Mucosa of gallbladder (tissue), 1 donor: ENCODE measurements at places on chromosomes 1 and 21.

DNA sequence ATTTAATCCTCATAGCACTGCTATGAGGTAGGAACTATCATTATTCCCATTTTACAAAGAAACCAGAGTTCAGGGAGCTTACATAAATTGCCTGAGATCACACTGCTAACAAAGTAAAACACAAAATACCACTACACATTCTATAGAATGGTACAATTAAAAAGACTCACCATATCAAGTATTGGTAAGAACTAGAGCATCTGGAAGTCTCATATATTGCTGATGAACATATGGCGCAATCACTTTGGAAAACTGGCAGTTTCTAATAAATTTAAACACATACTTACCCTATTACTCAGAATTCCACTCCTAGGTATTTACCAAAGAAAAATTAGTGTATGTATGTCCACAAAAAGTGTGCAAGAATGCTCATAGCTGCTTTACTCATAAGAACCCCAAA lies 261.5 kb downstream of the RRAGC start:
- no peak for DNase-seq

DNA sequence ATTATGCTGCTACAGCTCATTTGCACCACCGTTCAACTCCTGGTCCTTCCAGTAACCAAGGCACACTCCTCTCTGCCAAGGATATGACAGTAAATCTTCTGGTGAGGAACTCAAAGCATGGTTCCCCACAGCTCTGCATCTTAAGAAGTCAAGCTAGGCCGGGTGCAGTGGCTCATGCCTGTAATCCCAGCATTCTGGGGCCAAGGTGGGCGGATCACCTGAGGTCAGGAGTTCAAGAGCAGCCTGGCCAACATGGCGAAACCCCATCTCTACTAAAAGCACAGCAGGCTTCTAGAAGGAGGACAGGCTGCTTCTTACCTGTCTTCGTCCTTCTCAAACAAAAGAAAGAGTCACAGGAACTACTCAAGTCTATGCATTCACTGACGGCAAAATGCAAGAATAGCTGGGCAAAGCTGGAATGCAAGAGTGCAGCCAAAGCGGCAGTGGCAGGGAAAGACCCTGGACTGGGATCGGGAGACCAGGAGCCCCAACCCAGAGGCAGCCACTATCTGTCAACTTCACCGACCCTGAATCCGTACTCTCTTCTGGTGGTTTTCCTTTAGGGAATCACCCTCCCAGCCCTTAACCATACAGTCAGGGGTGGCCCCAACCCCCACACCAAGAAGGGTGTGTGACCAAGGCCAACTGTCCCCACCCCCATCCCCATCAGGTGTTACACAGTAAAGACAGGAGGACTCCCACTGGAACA lies 75.5 kb downstream of the NPHP4 start:
- DNase-seq, result no peak

DNA sequence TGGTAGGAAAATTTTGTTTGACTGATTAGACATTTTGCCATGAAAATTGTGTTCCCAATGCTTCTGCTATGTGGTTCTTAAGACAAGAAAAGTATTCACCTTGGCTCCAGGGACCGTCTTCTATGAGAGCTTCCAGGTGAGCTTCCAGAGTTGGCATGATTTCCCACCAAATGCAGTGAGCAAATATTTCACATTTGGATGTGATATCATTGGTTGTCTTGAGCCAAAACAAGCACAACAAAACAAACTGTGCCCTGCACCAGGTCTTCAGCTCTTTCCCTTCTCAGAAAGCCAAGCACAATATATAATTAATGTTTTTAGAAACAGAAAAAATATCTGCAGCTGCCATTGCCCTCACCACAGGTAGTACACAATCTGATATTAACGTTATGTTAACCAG lies 1009.0 kb downstream of the PLA2G4A start:
- no peak for DNase-seq

GRCh38 chr1:63739452-63739851 lies 34.4 kb upstream of the ROR1 start:
- no peak for DNase-seq

- no peak for DNase-seq
Observed at GRCh38 chr1:28099050-28099769, 10.8 kb upstream of the EYA3 start.

DNA sequence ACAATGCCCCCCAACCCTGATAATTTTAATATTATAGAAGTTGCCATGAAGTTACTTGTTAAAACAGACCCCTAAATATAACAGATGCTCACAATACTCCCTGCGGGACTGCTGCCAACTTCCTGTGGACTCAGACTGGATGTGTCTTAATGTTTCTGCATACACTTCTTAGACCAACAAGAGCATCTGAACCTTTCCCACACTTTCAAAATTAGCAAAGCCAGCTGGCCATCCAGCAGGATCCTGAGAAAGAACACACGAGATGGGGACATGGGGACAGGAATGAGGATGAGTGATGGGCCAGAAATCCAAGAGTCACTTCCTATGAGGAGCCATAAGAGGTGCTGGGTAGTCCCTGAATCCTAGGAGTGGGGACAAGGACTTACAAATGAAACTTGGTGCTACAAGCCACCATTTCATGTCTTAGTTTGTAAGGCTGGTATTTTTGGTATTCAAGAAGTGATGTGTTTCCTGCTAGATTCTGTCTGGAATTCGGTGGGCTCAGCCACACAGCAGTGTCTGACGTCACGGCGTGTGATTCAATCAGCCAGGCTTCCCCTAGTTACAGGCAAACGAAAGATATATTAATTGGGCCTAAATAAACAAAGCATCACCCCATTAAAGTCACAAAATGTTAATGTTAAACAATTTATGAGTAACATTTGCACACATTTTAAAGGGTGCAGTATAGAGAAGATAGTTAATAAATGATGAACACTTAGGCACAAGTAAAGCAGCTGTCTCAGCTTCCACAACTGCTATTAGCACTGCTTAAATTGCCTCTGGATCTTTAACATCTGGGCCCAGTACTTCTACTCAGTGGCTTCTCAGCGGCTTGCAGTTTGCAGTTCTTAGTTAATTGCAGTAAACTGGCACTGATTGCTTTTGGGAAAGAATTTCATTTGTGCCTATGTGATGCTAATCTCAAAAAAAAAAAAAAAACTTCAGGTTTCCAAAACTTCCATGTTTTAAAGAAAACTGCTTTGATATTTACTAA lies 41.2 kb upstream of the RGS8 start:
- DNase-seq, result no peak

- DNase-seq, result no peak
Observed at GRCh38 chr1:28756846-28757245, 20.1 kb downstream of the YTHDF2 start.

DNA sequence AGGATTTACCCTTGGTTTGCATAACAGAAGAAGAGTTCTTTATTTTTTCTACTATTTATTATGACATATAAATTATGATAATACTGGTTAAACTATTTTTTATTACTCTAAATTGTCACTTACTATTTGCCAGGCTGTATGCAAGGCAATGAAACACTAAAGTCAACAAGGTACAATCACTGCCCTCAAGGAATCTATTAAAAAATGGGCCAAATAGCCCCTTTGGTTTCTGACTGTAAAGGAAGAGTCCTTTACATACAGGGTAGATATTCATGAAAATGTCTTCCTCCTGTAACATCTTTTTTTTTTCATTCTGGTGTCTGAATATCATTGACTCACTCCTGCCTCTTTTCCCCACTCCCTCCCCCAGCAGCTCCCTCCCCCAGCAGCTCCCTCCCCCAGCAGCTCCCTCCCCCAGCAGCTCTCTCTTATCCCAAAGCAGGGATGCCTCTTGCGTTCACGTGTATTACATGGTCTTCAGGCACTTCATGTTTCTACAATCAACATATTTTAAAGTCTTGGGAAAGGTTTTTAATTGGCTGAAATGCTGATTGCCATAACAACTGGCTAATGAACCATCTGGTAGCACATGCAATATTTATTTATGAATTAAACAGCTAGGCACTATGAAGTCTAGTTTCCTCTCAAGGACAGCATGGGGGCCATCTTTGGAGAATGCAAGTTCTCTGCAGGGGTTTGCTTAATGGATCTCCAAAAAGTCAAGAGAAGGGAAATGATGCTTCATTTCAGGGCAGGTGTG lies 400.4 kb upstream of the PLXNA2 start:
- DNase-seq, result no peak

GRCh38 chr1:81407000-81407821 lies 393.5 kb upstream of the ADGRL2 start:
- no peak for DNase-seq

GRCh38 chr1:186575348-186575747 lies 104.9 kb downstream of the PTGS2 start:
- DNase-seq, result no peak

DNA sequence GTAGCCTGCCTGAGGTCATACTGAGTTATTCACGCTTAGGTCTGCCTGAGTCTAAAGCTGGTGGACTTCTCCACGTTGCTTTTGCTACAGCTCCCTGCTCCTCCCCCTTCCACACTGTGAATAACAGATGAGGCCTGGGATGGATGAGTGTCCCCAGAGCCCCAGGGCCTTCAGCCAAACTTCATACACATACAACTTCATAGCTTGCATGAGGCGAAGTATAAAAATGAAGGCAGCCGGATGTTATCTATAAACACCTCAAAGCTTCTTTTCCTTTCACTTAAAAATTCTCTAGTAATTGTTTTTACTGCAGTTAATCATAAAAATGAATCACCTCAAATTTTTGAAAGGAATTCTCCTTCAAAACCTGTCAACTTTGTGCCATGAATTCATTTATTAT lies 70.2 kb downstream of the DAB1 start:
- no peak for DNase-seq

DNA sequence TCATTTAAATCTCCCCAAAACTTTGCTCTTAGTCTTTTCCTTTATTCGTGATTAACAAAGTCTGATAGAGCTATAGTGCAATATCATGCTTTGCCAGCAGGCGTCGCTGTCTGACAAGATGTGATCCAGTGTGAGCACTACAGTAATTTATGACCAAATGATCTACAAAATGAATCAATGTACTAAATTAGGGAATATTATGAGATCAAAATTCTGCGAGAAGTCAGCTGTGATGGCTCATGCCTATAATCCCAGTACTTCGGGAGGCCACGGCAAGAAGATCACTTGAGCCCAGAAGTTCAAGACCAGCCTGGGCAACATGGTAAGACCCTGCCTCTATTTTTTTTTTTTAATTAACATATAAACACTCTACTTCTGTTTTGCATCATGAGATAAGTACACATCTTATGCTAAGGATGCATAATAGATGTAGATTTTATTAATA lies 3.6 kb upstream of the SPSB1 start:
- peak; percentile 84 for DNase-seq

- no peak for DNase-seq
Observed at GRCh38 chr21:33238146-33238545, 8.4 kb downstream of the IFNAR2 start.

DNA sequence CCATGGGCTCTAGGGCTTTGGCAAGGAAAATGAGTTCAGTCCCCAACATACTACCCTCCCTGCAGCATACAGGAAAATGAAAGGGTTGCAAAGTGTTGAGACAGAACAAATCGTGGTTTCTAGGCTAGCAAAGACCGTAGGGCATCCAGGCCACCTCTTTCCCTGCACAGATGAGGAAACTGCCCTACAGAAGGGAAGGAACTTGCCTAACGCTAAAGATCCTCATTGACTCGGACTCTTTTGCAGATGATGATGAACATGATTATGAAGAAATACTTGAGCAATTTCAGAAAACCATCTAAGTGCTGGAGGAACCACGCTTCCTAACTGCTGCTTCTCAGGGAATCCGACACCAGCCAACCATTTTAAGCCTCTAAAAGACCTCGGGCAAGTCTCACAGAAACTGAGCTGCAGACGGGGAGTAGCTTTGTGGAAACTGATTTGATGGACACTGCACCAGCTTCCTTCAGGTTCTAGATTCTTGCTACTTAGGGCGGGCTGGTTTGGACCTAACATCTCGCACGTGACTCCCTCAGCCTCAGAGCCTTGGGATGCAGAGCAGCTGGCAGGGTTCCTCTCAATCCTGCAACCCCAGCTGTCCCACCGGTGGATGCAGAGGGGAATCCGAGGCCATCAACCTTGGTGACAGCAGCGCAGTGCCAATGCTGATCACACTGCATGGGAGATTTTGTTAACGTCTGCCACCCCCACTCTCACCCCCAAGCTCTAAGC lies 13.4 kb downstream of the THEMIS2 start:
- DNase-seq, result no peak

GRCh38 chr1:61138921-61139774 lies 56.8 kb downstream of the NFIA start:
- no peak for DNase-seq

GRCh38 chr21:45499970-45500577 lies 42.2 kb downstream of the SLC19A1 start:
- DNase-seq, result no peak

DNA sequence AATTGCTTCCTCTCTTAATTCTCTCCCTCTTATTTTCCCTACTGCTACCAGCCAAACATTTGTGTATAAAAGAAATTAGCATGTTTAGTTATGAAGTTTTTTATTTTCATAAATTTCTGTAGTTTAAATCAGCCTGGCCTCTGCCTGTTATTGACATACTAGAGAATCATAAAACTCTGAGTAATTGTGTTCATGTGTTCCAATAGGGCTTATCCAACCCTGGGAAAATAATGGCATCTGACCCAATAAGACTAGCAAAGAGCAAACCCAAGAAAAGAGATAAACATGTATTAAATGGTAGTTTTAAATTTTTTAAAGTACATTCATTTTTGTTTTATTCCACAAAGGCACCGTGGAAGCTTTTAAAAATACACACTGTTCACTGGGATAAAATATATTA lies 404.3 kb downstream of the HLX start:
- DNase-seq, result no peak

GRCh38 chr1:6355621-6356020 lies 37.9 kb downstream of the ACOT7 start:
- no peak for DNase-seq

DNA sequence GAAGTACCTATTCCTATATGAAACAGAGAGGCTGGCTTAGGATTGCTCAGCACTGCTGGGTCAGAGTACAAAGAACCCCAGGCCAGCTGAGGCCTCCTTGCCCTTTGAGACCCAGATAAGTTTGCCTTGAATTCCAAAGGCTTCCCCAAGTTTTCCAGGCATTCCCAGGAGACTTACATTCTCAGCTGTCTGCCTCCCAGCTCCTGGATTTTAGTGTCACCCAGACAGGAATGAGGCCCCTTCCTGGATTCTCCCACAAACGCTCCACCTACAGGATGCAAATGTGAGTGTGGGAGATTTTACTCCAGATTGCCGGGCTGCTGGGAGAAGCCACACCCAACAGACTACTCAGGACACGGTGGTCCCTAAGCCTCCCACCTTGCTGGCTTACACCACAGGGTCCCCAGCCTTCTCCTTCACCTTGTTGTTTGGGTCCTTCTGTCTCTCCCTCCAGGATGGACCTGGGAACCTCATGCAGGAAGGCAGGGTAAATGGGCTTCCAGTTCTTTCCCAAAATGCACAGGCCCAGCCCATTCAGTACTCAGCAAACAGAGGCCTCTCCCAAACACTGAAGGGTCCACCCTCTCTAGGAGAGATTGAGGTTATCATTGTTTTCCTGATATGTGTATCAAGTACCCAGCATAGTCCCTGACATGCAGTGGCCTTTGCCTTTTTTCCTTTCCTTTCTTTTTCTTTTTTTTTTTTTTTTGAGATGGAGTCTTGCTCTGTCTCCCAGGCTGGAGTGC lies 10.6 kb downstream of the RHBG start:
- DNase-seq, result no peak

- DNase-seq, result no peak
Observed at GRCh38 chr1:157682710-157683437, 17.7 kb downstream of the FCRL3 start.
